Activated CD4-positive, alpha-beta T cell treated with anti-CD3 and anti-CD28 coated beads, Interleukin-2, amount 10 ng/mL, durations not matched to agents 7 days and 5 days (primary cell): ENCODE measurements at places on chromosomes 4 and X. TPM values are rescaled to one million over a fixed set of nuclear protein-coding genes. Genes with fewer than 3 reads are reported as not detected.

DNA sequence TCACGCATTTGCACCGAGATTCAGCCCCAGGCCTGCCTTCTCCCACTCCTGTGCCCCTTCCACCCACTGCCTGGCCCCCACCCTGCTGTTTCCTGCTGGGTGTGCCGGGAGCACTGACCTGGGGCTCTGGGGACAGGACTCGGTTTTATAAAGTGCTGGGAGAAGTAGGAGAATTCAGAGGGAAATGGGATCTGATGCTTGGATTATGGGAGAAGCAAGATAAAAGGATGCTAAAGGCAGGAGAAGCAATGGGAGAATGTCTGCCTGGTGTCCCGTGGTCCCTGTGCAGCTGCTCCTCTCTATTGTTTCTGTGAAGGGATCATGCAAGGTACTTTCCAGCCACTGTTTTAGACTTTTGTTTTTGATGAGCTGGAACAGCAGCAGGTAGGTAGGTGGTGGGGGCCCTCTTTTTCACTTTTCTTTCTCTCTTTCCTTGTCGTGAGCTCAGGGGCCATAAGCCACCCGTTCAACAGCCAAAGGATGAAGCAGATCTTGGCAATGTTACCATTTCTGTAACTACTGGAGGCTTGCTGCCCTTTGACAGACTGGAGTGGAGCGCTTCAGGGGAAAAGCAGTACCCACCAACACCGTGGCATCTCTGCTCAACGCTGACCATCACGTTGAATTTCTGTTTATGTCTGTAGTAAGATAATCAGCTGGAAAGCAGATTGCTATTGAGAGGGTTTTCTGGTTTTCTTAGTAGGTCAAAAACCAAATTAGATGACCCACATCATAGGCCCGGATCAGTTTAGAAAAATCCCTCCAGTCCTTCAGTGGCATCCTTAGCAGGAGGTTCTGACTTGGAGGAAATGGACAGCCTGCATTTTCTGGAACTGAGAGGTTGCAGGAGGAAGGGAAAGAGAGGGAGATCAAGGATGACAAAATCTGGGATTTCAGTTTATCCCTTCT is 63.8 kb upstream of the ENPP6 start:
- peaks cover 45% of the 10 kb centered on the region for H3K4me1 ChIP-seq
- H3K27ac ChIP-seq, result peak overlapping the region; percentile 77
- DNase-seq, result no peak
- peaks cover 15% of the 10 kb centered on the region for H3K36me3 ChIP-seq

- no peak overlapping the region for H3K27ac ChIP-seq
- H3K4me1 ChIP-seq, result no peaks in the 10 kb centered on the region
- H3K4me3 ChIP-seq, result no peak overlapping the region
- H3K36me3 ChIP-seq, result no peaks in the 10 kb centered on the region
These were observed 270.5 kb upstream of the ARSJ start for GRCh38 chr4:114249976-114250375.

DNA sequence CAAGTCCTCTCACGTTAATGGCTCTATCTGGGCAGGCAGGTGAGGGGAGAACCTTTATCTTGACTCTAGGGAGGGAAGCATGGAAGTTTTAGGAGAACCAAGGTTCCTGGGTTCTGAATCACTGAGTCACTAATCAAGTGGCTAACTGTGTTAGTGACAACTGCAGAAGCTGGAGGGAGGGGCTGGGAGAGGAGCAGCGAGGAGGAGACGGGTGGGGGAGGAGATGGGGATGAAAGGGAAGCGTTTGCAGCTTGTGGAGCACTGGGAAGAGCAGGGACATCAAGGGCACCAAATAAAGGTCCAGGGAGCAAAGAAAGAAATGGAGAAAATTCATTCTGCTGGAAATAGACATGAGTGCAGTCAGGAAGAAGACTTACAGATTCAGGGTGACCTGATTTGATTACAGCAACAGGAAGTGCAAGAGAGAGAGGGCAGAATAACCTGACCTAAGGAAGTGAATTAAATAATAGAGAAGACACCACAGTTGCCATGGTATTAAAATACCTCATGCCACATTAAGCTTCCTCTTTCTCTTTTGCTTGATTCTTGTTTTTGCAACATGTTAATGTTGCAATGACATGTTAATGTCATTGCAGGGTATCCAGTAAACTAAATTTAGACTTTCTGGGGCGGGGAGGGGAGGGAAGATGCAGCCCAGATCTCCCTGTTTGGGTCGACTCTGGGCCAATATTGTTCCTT is 4.5 kb upstream of the SETD7 start:
- DNase-seq, result no peak
- peaks cover 24% of the 10 kb centered on the region for H3K27me3 ChIP-seq
- peaks cover 32% of the 10 kb centered on the region for H3K4me1 ChIP-seq

GRCh38 chr4:94803181-94803580 is 45.4 kb downstream of the BMPR1B start:
- DNase-seq, result no peak
- H3K36me3 ChIP-seq, result no peaks in the 10 kb centered on the region
- H3K27me3 ChIP-seq, result peaks cover 4% of the 10 kb centered on the region
- no peak overlapping the region for H3K27ac ChIP-seq

TMEM154 gene
- total RNA-seq, result 28.4 TPM

DNA sequence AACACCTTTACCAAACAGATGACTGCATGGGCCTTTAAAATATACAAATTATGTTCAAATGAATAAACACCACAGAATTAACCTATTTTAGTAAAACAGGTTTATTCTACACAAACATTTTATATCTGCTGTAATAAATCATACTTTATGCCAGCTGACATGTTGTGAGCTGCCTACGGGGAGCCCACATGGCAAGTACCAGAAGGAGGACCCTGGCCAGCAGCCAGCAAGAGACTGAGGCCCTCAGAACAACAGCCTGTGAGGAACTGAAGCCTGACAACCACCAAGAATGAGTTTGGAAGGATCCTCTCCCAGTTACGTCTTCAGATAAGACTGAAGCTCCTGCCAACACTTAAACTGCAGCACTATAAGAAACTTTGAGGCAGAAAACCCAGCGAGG is 377.0 kb downstream of the PDGFC start:
- no peaks in the 10 kb centered on the region for H3K27me3 ChIP-seq
- no peak for DNase-seq
- H3K4me1 ChIP-seq, result no peaks in the 10 kb centered on the region
- no peak overlapping the region for H3K4me3 ChIP-seq

GRCh38 chr4:165874072-165874790 is 1.2 kb downstream of the TLL1 start:
- peaks cover 56% of the 10 kb centered on the region for H3K27me3 ChIP-seq
- no peak for DNase-seq
- H3K36me3 ChIP-seq, result no peaks in the 10 kb centered on the region
- H3K4me3 ChIP-seq, result no peak overlapping the region

GAGE12D gene
- not detected for total RNA-seq

CENPE gene
- total RNA-seq, result 74.6 TPM

GRCh38 chr4:130812117-130812765 is 1716.3 kb downstream of the C4orf33 start:
- no peak overlapping the region for H3K4me3 ChIP-seq
- H3K27me3 ChIP-seq, result no peaks in the 10 kb centered on the region
- no peak overlapping the region for H3K27ac ChIP-seq
- DNase-seq, result no peak
